ENCODE measurements at places on chromosomes 3 and 15.

- no peak for DNase-seq
Observed at GRCh38 chr3:47985381-47985780, 30.8 kb downstream of the MAP4 start.

DNA sequence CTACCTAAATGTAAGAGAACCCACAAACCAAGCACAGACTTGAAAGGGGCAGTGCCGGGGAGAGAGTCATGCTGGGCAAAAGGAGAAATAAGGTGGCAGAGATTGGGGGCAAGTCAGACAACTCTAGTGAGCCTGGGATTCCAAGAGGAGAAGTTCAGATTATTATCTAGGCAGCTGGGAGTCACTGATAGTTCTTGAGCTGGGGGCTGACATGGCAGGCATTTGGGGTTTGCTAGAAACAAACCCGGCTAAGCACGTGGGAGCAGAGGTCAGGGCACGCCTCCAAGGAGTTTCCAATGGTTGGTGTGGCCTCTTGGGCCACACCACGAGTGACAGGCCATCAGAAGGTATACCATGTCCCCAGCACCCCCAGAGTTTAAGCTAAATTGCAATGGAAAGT lies 27.6 kb downstream of the SLC6A6 start:
- no peak for DNase-seq

GRCh38 chr3:49133226-49133951 lies 539 bp upstream of the LAMB2 start:
- peak; percentile 1 for DNase-seq

DNA sequence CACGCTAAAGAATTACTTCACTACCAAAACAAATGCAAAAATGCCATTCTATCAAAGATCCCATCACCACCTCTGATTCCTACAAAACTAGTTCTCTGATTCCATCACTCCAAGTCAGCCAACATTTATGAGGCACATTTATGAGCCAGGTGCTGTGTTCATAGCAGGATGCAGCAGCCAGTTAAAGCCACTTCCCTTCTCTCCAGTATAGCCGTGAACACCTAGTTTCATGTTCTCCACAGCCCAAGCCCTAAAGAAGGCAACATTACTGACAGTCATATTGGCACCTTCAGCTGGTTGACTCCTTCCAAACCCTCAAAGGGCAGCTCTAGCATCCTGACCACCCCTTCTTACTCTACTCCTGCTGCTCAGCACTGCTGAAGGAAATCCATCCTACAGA lies 36.4 kb downstream of the RYK start:
- no peak for DNase-seq

DNA sequence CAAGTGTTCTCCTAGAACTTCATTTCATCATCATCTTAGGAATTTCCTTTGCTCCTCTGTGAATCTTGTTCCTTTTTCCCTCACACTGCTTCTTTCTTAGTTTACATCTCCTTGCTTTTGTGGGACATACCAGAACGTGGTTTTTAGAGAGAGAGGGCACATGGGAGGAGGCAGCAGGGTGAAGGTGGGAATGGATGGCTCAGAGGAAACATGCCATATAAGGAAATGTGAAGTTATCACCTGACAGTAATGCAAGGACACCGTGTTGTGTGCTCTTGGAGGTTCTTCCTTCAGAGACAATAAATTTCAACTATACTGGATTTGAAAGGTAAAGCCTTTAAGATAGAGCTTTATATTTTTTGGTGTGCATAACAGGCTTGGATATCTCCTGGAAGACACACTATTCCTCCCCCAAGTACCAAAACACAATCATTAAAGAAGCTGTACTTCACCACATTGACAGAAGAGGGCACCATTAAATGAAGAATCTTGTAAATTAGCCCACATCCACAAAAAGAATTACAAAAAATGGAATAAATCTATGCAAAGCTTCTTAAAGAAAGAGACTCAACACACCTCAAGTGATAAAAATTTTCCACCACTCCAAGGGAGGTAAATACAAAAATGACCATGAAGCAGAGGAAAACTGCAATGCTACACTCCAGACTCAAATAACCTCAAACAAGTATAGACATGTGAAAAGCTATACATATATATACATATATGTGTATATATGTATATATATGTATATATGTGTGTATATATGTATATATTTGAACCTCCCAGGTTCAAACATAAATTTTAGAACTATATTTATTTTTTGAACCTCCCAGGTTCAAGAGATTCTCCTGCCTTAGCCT lies 26.1 kb downstream of the RPL39L start:
- no peak for DNase-seq

- DNase-seq = no peak
Observed at GRCh38 chr3:126111126-126111551, 27.2 kb upstream of the SLC41A3 start.

GRCh38 chr15:60574801-60575631 lies 96.1 kb upstream of the ICE2 start:
- DNase-seq = no peak

DNA sequence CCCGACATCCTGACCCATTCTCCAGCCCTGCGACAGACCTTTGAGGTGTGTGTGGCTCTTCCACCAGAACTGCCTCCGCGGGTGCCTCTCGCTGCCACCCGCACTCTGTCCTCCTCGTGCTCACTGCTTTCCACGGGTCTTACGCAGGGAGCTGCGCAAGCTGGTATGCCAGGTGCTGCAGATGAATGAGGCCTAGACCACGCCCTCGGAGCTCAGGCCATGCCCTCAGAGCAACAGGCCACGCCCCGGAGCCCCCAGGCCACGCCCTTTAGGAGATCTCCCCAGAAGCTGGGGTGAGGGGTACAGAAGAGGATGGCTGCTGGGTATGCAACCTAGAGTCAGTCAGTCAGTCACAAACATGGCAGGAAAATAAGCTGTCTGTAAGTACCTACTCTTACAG lies 300.3 kb downstream of the GABRG3 start:
- DNase-seq = peak; percentile 88

GRCh38 chr3:61353382-61353781 lies 102.1 kb upstream of the FHIT start:
- no peak for DNase-seq

- no peak for DNase-seq
Observed at GRCh38 chr3:123027292-123028232, at the start of gene SEMA5B. TSS of gene SEMA5B (minus strand) at chr3:123027763. CDS start at chr3:122961263, 66,500 bp downstream.

DNA sequence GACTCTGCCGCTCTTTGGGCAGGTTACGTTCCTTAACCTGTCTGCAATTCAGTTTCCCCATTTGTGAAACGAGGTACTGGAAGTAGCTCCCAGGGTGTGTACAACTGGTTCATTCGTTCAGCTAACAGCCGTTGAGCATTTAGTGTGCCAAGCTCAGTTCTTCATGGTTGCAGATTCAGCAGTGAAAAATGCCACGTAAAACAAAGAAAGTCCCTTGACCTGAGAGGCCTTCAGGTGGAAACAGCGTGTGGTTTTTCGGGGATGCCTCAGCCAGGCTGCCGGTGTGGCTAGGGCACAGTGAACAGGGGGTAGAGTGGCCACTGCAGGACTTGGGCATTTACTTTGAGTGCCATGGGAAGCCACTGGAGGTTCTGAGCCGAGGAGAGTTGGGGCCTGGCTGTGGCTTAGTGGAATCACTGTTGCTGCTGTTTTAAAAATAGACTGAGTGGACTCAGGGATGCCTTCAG lies 4.7 kb downstream of the SYNM start:
- DNase-seq = no peak

DNA sequence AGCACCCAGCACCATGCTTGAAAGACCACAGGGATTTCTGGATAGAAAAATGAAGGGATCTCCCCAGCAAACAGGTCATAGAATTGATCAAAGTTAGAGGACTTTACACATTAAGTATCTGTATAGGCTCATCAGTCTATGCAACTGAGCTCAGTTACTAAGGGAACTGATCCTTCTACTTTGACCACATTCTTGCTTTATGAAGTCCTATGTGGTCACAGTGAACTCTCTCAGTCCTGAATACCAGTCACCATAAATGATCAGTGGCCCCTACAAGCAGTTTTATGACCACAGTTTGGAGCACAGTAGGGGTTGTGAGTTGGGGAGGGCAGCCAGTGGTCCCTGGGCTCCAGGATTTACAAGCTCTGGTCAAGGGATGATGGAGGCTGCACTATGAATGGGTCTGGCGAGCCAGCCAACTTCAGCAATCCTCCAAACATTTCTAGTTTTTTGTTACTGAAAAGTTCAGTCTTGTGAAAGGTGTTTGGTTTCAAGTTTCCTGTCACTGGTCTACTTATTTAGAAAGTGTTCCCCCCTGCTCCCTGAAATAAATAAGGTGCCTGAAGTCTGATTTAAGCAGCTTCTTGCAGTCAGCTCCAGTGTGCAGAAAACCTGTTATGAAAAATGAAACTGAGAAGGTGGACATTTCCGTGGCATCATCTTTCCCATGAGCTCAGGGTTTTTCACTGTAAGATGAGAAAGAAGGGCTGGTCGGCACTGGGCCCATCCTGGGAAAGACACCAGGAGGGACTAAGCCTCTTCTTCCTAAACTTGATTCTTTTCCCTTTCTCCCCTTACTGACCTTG lies 75.5 kb downstream of the DAPK2 start:
- no peak for DNase-seq

GRCh38 chr15:79136434-79137046 lies 46.0 kb upstream of the RASGRF1 start:
- DNase-seq = no peak

DNA sequence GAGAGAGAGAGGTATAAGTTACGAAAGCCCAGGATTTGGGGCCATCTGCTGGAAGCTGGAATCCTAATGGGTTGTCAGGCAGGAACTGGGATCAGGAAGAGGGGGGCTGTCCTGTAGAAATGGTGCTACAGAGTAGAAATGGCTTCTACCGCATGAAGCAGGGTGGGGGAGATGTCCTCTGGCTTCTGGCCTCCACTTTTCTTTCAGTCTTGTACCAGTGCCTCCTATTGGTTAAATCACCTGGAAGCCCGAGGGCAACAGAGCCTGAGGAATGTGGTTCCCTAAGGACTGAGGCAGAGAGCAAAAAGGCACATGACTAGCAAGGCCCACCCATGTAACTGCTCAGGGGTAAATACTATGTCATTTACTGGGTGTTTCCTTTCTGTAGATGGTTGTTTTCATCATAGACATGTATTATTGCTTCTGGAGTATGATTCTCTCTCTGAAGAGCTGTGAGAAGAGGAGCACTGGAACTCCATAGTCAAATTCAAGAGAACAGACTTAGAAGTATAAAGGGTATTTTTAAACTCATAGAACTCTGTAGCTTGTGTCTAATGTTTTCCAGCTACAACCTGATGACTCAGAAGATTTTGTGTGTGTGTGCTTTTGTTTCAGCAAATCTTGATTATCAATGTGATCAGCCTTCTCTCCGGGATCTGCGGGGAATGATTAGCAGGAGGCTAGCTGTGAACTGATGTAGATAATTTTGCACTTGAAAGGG lies 20.2 kb upstream of the MITF start:
- DNase-seq = no peak

- DNase-seq = no peak
Observed at GRCh38 chr3:291646-292436, 95.3 kb downstream of the CHL1 start.

DNA sequence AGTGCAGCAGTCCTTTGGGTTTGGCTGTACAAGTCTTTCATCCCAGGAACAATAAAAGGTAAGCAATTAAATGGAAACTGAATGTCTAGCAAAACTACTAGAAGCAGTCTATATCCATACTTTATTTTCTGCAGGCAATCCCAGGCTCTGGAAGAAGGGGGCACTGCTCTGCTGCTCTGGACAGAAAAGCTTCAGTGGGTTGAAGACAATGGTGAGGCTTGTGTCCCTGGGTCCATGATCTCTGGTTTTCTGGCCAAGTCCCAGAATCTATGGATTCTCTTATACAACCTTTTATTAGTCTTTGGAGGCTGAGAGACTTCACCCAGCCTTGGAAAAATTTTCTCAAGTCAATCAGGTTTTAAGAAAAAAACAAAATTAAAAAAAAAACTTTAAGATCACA lies 35.6 kb downstream of the SCAP start:
- no peak for DNase-seq

- no peak for DNase-seq
Observed at GRCh38 chr3:76565496-76566210, 474.2 kb upstream of the ROBO2 start.

GRCh38 chr3:151037746-151038477 lies 47.6 kb upstream of the MED12L start:
- peak; percentile 14 for DNase-seq

GRCh38 chr3:153714588-153715290 lies 406.5 kb upstream of the ARHGEF26 start:
- DNase-seq = no peak
